ENCODE measurements at places on chromosomes 7 and 10. TPM values are rescaled to one million over a fixed set of nuclear protein-coding genes. Genes with fewer than 3 reads are reported as not detected.
A peak's percentile ranks its signal among the peaks of the same experiment; 100 is the strongest.

The ZNF804B gene
- total RNA-seq, result not detected

DNA sequence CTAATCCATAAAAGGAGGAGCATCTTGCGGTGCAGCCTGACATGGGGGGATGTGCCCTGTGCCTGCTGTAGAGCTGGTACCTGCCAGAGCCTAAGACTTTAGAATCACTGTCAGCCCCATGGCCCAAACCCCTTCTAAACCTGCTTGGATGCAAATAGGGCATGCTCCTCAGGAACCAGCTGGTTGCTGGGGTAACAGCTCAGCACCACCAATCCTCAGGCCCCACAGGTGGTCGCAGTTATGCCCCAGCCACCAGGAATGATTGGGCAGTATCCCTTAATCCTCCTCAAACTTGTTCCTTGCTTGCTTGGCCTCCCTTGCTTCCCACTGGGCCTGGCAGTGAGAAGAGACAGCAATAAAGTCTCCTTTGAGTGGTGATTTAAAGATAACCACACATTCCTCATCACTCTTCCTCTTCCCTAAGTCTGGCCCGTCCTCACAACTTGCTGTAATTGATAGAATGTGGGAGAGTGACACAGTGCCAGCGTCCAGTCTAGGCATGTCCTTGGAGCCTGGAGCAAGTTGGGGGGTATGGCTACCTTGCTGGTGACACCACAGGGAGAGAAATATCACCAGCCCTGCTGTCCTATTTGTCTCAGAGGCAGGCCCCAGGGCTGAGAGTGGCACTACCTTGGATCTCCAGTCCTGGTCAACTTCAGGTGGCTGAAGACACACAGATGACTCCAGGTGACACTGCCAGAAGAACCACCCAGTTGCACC is 43.0 kb downstream of the VSTM4 start:
- no peak for DNase-seq

The SAMD9L gene
- 4.1 TPM for total RNA-seq

- no peak for DNase-seq
Measured at GRCh38 chr7:5349005-5349380, 66.2 kb downstream of the SLC29A4 start.

GRCh38 chr7:158731761-158732160 is 27.2 kb upstream of the NCAPG2 start:
- no peak for DNase-seq

DNA sequence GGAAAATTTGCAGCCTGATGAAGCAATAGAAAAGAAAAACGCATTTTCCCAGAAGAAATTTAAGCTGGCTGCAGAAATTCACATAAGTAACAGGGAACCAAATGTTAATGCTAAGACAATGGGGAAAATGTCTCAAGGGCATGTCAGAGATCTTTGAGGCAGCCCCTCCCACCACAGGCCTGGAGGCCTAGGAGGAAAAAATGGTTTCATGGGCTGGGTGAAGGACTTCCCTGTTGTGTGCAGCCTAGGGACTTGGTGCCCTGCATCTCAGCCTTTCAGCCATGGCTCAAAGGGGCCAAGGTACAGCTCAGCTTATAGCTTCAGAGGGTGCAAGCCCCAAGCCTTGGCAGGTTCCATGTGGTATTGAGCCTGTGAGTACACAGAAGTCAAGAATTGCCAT is 476.1 kb upstream of the DPP6 start:
- DNase-seq, result no peak

GRCh38 chr10:124653811-124654651 is 90.1 kb downstream of the FAM53B start:
- DNase-seq, result no peak

The PRPS1L1 gene
- not detected for total RNA-seq

GRCh38 chr10:95501203-95502094 is 59.7 kb downstream of the SORBS1 start:
- DNase-seq, result no peak

The GPR146 gene
- total RNA-seq, result 4.3 TPM

The CLRN3 gene
- not detected for total RNA-seq

DNA sequence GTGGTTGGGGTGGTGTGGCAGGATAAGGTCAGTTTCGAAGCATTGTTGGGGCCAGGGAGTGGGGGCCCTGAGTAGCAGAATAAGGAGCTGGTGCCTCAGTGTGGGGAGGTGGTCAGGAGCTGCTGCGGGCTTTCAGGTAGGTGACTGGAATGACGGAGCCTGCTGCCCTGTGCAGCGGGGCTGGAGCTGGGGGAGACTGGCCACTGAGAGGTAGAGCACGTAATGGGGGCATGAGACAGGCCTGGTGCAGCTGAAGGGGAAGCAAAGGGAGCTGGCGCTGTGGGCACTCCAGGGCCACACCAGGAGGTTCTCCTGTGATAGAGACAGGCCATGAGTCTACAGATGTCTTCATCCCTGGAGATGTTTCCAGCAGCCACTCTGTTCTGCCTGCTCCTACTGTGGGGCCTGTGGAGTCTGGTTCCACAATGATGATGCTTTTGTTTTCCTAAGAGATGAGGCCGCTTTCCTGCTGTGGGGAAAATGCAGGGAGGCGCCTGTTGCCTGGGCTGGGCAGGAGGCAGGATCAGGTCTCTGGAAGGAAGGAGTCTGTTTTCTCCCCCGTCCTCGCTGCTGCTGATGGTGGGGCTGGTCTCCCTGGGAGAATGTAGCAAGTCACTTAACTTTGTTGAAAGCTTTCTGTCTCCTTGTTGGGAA is 31.1 kb downstream of the NUB1 start:
- no peak for DNase-seq

DNA sequence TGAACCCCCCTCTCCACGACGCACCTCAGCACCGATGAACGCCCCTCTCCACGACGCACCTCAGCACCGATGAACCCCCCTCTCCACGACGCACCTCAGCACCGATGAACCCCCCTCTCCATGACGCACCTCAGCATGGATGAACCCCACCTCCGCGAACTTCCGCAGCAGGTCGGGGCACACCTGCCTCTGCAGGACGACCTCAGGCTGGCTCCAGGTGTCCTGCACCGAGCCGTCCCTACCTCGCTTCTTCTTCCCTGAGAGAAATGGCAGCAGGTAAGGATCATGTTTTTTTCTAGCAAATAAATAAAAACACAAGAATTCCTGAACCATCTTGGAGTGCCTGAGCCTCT is 24.1 kb downstream of the CFAP46 start:
- DNase-seq, result no peak

The NME8 gene
- total RNA-seq, result not detected

DNA sequence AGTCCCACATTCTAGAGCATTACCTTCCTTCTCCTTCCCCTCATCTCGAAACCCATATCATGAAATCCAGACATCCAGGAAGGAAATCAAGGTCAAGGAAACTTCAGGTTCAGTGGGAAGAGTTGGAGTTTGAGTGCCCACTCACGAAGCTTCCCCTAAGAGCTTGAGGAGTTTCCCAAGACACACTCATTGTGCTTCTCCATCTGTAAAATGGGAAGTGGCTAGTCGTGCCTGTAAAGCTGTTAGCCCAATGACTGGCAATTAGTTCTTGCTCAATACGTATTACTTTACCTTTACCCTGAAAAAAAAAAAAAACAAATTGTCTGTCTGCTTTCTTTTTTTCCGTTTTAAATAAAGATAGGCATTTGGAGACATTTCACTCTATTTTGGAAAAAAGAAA is 42.3 kb downstream of the GPAM start:
- DNase-seq, result no peak

GRCh38 chr10:72316386-72316700 is 38.4 kb downstream of the DNAJB12 start:
- no peak for DNase-seq

The LFNG gene
- 24.7 TPM for total RNA-seq

- DNase-seq, result no peak
Measured at GRCh38 chr7:108204281-108204796, 74.2 kb upstream of the LAMB4 start.

The C10orf143 gene
- total RNA-seq, result 2.8 TPM

The ADARB2 gene
- not detected for total RNA-seq

The SLC25A40 gene
- 33.5 TPM for total RNA-seq

The LMOD2 gene
- total RNA-seq, result not detected

The TBX20 gene
- total RNA-seq, result 1.1 TPM

The ST8SIA6 gene
- 0.60 TPM for total RNA-seq

The EPO gene
- 0.30 TPM for total RNA-seq

The CDK1 gene
- 94.4 TPM for total RNA-seq

The CHAT gene
- total RNA-seq, result not detected

DNA sequence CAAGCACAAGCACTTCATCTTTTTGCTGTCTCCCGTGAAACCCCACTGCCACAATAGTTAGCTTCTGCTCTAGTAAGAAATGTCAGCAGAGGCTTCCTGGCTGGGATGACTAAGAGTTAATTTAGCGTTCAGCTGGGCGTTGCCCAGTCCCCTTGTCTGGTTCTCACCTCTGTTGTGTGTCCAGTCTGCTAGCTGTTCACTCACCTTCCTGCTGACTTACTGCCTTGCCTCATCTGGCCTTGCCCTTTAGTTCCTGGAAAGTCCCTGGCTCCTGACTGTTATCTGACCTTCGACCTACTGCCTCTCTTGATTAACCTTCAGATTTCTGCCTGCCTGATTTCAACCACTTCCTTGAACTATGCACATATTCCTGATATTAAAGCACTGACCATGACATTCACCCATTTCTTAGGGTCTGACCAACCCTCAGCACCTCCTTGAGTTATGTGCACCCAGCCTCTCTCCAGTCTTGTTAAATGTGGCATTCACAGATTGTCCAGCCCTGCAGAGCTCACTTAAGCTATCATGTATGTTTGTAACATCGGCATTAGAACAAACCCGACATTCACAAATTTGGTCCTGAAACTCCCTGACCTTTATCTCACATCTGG is 30.3 kb downstream of the C7orf33 start:
- DNase-seq, result peak; percentile 44

GRCh38 chr7:32502728-32503127 is 7.4 kb downstream of the AVL9 start:
- no peak for DNase-seq

GRCh38 chr7:129163875-129164544 is 19.5 kb downstream of the TSPAN33 start:
- DNase-seq, result no peak

- DNase-seq, result no peak
Measured at GRCh38 chr10:133117688-133118071, 30.0 kb downstream of the ADGRA1 start.

The RET gene
- total RNA-seq, result not detected

All from PC-9 (cell line).